ENCODE measurements at places on chromosomes 1 and 21.

DNA sequence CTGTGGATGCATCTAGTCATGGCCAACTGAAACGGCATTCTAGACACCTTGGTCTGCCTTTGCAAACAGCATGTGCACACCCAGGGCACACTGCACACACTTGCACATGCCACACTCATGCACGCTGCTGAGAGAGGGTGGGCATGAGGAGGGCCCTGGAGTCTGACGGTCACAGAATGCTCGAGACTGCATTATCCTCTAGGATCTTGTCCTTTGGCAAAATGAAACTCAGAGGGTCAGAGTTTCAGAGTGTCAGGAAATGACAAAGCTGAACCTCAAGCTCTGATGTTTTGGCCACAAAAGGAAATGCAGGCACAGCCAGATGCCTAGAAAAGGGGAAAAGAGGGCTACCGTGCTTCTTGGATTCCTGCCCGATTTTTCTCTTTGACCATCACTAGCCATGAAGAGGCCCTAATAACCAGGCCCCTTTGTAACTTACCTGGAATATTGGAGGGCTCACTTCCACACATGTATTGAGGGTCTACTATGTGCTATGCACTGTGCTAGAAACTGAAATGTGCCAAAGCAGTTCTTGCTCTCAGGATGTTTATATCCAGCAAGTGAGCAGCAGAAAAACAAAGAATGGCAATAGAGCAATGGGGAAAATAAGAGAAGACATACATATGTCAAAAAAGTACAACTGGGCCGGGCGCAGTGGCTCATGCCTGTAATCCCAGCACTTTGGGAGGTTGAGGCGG, 65.4 kb downstream of the TOMM20 start:
- DNase-seq = no peak

- DNase-seq = no peak
Observed at GRCh38 chr1:104574620-104575019, 824.9 kb downstream of the AMY1C start.

DNA sequence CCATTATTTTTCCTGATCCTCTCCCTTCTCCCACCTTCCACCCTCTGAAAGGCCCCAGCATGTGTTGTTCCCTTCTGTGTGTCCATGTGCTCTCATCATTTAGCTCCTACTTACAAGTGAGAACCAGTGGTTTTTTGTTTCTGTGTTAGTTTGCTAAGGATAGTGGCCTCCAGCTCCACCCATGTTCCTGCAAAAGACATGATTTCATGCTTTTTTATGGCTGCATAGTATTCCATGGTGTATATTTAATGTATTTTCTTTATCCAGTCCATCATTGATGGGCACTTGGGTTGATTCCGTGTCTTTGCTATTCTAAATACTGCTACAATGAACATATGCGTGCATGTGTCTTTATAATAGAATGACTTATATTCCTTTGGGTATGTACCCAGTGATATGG, 89.4 kb upstream of the C1orf174 start:
- DNase-seq = no peak

GRCh38 chr1:3787745-3788605, 8.3 kb downstream of the LRRC47 start:
- DNase-seq = no peak

- DNase-seq = no peak
Observed at GRCh38 chr1:48654606-48655210, 122.0 kb downstream of the BEND5 start.

GRCh38 chr1:246335151-246335550, 171.9 kb downstream of the SMYD3 start:
- no peak for DNase-seq

Measured in stimulated activated CD4-positive, alpha-beta T cell treated with anti-CD3 and anti-CD28 coated beads, TNF-alpha, amount 100 ng/mL, for 48 hours (primary cell).